ENCODE measurements at places on chromosomes 2 and 18. TPM values are rescaled to one million over a fixed set of nuclear protein-coding genes. Genes with fewer than 3 reads are reported as not detected.

DNA sequence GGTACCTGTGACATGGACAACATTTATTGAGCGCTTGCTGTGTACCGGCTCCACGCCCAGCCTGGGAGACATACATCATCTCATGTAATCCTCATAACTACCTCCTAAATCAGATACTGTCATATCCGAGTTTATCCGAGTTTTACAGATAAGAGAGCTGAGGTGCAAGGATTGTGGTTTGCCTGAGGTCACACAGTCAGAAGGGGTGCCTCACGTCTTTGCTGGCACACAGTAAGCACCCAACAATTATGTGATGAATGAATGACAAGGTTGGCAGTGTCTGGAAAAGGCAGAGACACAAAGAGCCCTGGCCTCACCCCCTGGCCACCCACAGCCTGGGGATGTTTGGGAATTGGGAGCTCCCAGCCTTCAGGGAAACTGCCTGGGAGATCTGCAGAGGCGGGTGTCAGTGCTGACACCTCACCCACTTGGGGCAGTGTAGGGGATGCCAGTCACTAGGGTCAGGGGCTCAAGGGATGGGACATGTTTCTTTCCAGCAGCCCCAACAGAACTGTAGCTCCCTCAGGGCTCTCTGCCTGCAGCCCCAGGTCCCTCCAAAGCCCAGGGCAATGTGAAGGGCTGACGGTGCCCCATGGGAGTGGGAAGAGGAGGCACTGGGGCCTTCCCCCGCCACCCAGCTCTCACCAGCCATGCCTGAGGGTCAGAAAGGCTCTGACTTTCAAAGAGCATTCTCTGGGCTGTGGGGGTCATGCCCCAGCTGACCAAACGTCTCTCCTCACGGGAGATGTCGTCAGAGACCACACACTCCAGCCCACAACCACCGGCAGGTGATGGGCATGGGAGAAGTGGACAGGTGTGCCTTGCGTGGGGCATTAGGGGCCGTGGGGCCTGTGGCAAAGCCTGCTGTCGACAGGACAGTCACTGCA lies 157.5 kb downstream of the ZFP36L2 start:
- DNase-seq: no peak

Gene GNAL
- 1.4 TPM for polyA plus RNA-seq

GRCh38 chr2:189056200-189057106 lies 82.3 kb downstream of the COL3A1 start:
- no peak for DNase-seq

DNA sequence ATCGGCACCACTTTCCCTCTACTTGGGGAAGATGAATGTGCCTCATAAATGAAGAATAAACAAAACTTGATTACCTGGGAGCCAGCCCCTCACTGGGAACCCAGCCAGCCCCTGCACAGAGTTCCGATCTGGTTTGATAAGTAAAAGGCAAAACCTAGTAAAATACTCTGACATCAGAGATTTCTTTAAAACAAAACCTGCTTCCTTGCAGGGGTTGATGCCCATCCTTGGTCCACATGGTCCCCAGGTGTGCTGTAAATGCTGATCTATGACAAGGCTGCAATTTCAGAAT lies 218.8 kb upstream of the APCDD1 start:
- DNase-seq: no peak

- DNase-seq: no peak
Measured at GRCh38 chr2:75960472-75961009, 249.8 kb upstream of the GCFC2 start.

GRCh38 chr2:163682695-163683094 lies 53.1 kb downstream of the FIGN start:
- no peak for DNase-seq

Gene SEPTIN10
- polyA plus RNA-seq: 111 TPM

DNA sequence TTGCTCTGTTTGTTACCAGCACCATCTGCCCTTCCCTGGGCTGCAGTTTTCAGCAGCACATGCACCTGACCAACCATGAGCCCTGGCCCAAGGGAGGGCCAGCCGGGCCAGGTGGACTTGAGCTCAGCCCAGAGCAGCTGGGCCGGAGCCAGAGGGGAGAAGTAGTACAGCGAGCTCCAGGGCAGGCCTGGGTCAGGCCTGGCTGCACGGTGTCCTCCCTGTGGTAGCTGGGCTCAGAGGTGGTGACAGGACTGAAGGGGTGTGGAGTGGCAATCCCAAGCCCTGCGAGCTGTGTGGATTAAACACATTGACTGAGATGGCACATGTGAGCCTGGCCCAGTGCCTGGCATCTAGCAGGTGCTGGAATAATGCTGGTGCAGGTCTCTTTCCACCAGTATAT lies 222.2 kb downstream of the GLI2 start:
- no peak for DNase-seq

- no peak for DNase-seq
Measured at GRCh38 chr18:75779450-75779849, 351.9 kb upstream of the SMIM21 start.

Gene SPDYA
- polyA plus RNA-seq: not detected

GRCh38 chr2:240165034-240165433 lies 24.6 kb upstream of the OTOS start:
- DNase-seq: no peak

GRCh38 chr2:172276961-172277360 lies 150.4 kb upstream of the ITGA6 start:
- DNase-seq: no peak

GRCh38 chr2:70141212-70141901 lies 49.5 kb downstream of the C2orf42 start:
- peak; percentile 67 for DNase-seq

DNA sequence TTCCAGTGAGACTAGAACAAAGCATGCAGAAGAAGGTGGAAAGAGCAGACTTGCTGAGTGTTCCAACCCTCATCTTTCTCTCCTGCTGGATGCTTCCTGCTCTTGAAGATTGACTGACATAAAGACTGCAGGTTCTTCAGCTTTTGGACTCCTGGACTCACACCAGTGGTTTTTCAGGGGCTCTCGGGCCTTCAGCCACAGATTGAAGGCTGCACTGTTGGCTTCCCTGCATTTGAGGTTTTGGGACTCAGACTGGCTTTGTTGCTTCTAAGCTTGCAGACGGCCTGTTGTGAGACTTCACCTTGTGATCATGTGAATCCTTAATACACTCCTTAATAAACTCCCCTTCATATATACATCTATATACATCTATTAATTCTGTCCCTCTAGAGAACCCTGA lies 20.4 kb downstream of the VRK2 start:
- DNase-seq: no peak

- DNase-seq: no peak
Measured at GRCh38 chr2:99779276-99779675, 289.5 kb upstream of the REV1 start.

DNA sequence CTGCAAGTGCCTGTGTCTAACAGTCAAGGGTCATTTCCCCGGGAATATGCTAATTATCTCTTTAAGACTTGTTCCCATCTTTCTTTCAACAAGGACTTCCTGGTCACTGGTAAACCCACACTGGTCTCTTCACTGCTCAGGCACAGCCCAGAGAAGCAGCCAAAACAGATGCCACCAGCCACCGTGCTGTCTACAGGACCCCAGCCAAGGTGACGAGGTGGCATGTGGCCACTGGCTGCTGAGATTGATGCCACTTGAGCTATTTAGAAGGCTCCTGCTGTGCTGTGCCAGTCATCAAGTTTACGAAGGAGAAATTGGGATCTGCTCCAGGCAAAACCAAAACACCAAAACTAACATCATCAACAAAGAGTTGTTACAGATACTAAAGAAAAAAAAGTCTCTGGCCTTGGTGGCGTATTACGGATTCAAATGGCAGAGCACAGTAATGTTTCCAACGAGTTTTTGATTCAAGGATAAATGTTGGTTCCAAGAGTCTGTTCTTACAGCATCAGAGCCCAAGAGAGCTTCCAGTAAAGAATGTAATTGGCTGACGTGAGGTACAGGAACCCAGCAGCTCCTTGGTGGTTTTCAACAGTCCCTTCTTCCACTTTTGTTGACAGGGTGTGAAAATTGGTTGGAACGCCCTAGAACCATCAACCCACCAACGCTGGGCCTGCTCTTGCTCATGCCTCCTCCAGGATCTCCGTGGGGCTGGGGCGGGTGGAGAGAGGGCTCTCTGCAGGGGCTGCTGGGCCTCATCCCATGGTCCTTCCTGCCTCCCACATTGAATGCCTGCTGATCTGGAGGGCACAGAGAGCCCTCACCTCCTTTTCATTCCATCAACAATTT lies 63.7 kb upstream of the ZCCHC2 start:
- no peak for DNase-seq

Gene AQP12B
- polyA plus RNA-seq: 0.64 TPM

Gene ZNF396
- 1.1 TPM for polyA plus RNA-seq

All from muscle of arm (tissue), 14 donors.